Bone marrow (tissue), 2 donors: ENCODE measurements at places on chromosomes 13 and 19.

- no peak for DNase-seq
Measured at GRCh38 chr19:8257052-8257443, 47.9 kb downstream of the CERS4 start.

GRCh38 chr19:6224308-6224675, 55.5 kb downstream of the MLLT1 start:
- DNase-seq, result no peak

- no peak for DNase-seq
Measured at GRCh38 chr19:29781386-29782259, 30.2 kb upstream of the CCNE1 start.

GRCh38 chr13:25394402-25395060, 22.8 kb downstream of the ATP8A2 start:
- no peak for DNase-seq

DNA sequence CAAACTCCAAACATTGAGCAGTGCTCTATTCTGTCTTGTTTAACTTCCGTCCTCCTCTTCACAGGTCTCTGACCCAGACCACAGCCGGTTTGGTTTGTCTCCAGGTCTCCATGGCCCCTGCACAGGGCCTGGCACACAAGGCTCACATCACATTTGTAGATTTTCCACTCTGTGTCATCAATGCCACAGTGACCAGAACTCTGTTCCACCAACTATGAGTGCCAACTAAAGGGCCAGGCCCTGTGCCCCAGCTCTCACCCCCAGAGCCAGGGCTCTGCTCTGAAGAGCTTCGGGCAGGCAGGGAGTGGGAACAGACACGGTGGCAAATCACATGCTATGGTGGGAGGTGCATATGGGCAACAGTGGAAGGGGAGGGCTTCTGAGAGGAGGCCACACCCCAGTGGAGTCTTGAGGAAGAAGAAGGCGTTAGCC, 16.0 kb downstream of the SMG9 start:
- no peak for DNase-seq

GRCh38 chr19:8161135-8161646, 11.8 kb upstream of the FBN3 start:
- no peak for DNase-seq

DNA sequence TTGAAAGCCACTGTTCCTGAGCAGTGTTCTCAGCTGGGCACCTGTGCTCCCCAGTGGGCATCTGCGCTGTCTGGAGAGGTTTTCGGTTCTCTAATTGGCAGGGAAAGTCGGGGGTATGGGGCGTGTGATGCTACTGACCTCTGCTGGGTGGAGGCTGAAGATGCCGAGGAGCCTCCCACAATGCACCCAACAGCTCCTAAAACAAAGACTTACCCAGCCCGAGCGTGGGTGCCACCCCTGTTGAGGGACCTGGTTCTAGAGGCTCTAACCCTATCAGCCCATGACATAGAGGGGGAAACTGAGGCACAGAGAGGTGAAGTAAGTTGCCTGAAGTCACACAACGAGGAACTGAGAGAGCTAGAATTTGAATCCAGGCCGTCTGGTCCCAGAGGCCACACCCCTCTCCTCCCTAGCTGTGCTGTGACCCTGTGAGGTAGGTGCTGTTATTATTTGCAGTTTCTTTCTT, 2.3 kb downstream of the SPACA4 start:
- DNase-seq, result peak; percentile 49

- no peak for DNase-seq
Measured at GRCh38 chr13:47188802-47189201, 291.9 kb upstream of the HTR2A start.

DNA sequence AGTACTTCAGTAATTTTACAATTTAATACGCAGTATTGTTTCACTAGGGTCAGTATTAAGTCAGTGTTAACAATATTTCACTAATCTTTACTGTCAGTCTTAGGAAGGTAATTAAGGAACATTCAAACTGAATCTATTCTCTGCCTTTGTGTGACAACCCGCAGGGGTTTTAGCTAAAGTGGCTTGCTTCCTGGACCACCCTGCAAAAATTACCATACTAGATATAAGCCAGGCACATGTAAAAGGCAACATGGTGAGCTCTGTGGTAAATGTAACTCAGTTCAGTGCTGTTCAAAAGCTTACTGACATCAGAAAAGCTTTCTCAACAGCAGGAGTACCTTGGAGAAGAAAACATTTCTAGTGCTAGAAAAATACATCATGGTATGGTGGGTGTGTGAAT, 116.7 kb downstream of the FREM2 start:
- no peak for DNase-seq

- DNase-seq, result no peak
Measured at GRCh38 chr13:79405501-79405830, 589 bp downstream of the RBM26 start.

- no peak for DNase-seq
Measured at GRCh38 chr13:96481482-96481881, 391.6 kb downstream of the HS6ST3 start.

DNA sequence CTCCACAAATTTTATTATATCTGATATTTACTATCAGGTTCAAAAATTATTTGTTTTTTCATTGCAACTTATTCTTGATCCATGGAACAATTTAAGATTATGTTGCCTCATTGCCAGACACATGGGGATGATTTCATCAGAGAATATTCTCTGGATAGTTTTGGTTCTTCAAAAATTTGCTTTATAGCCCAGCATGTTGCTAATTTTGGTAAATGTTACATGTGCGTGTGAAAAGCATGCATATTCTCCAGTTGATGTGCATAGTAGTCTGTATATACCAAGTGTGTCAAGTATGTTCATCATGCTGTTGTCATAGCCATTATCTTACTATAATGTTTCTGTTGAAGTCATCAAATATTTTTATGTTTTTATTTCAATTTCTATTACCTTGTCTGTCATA, 122.3 kb downstream of the RFC3 start:
- no peak for DNase-seq

DNA sequence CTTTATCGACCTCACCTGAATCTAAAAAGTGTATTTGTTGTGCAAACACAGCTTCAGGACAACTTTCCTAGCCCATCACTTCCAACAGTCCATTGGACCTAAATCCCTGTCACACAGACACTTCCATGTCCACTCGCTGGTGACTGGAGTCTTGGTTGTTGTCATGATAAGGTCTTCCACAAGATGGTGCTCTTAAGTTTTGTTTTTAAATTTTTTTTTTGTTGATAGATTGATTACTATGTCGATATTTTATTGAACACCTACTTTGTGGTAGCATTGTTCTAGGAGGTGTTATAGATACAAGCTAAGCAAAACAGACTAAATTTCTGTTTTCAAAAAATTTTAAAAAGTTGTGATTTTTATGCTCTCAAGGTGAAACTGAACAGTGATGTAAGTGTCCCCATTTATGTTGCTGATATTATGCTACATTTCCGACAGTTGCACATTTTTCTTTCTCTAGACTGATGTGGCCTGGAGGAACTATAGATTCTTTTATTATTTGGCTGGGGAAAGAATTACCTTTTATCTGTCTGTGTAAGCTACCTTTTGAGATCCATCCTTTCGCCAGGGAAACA, 8.1 kb upstream of the ERICH6B start:
- DNase-seq, result no peak

- DNase-seq, result no peak
Measured at GRCh38 chr19:29118389-29118788, 94.6 kb downstream of the UQCRFS1 start.

DNA sequence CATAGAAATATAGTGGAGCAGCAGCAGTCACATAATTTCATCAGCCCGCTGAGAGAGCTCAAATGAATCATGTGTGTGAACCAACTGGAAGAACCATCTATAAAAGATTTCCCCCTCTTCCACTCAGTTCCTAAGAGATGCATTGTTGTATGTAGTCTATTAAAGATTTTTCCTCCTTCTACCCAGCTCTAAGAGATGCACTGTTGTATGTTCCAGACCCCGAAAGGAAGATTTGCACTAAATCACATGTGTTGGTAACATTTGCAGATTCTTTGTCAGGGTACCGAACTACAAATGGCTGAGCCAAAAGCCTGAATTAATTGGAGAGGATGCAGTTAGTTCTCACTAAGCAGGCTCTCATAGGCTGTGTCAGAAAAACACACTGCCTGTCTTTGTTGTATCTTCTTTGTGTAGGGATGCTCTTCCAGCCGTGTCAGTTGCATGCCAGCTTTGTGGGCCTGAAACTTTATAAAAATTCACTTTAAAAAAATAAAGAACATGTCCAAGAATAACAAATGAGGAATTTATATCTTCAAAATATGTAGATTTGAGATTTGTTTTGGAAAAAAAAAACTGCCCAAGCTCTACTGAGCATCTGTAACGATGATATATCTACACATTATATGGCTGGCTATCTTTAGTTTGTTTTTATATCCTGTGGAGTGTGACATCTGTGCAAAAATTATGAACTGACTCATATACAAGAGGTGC, 223.1 kb downstream of the MZT1 start:
- DNase-seq, result no peak

GRCh38 chr13:44354884-44355283, 18.7 kb upstream of the SERP2 start:
- DNase-seq, result no peak

DNA sequence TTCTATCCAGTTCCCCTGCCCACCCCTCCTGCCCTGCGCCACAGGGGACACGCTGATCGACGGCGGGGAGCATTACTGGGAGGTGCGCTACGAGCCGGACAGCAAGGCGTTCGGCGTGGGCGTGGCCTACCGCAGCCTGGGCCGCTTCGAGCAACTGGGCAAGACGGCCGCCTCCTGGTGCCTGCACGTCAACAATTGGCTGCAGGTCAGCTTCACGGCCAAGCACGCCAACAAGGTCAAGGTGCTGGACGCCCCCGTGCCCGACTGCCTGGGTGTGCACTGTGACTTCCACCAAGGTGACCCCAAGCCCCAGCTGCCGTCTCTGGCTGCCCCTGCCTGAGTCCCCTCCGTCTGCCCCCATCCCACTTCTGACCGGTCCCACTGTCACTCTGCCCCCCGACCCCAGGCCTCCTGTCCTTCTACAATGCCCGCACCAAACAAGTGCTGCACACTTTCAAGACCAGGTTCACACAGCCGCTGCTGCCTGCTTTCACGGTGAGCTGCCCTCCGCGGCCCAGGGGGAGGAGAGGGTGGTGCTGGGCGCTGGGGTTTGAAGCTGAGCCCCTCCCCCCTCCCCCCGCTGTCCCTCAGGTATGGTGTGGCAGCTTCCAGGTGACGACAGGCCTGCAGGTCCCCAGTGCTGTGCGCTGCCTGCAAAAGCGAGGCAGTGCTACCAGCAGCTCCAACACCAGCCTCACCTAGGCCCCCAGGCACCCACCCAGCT, 15.5 kb downstream of the STAP2 start:
- no peak for DNase-seq

- DNase-seq, result no peak
Measured at GRCh38 chr13:44397766-44398223, 24.2 kb downstream of the SERP2 start.

DNA sequence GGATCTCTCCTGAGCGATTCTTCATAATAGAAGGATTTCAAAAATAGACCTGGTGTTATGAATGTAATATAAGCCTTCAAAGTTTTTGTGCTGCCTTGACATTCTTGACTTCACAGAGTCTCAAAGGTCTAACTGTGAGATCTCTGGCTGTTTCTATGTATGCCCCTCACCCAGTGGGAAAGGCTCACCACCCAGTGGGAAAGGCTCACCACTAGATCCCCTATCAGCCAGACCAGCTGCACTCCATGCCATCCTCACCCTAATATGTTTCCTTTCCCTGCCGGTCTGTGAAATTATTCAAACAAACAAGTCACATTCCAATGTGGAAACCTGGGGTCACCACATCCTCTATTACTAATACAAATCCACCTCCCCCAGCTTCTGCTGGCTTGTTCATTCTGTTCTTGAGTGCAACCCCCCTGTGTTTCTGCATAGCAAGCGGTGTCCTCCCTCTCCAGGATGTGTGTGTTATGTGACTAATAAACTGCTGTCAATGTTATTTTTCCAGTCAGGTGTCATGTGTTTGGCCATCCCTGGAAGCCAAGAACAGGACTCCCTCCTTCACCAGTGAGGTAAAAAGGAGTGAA, 13.8 kb upstream of the SLITRK1 start:
- DNase-seq, result no peak

DNA sequence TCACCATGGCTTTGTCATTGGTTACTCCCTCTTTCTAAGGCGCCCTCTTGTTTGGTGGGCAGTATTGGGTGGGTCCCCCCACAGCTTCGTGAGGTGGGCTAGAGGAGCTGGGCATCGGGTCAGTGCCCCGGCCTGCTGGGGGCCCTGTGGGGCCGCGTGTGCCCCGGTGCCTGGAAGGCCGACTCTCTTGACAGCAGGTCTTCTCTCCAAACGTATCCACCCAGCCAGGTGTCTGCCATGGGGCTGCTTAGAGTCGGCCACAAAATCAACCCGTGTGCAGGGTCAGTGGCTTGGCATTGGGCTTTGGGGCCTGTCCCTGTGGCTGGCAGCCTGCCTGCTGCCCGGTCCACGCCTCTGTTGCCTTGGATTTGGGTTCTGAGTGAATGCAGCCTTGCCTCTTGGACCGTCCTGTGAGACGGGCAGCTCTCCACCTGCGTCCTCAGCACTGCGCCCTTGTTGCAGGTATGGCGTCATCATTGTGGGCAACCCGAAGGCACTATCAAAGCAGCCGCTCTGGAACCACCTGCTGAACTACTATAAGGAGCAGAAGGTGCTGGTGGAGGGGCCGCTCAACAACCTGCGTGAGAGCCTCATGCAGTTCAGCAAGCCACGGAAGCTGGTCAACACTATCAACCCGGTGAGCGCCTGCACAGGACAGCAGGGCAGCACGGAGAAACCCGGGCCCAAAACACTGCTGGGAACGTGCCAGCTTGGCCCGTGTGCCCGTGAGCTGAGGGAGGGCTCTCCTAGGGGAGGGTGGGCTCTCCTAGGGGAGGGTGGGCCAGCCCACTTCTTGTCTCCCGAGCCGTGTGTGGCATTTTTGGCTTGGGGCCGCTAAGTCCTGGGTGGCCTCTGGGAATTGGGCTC, 31.4 kb downstream of the UPF1 start:
- no peak for DNase-seq

DNA sequence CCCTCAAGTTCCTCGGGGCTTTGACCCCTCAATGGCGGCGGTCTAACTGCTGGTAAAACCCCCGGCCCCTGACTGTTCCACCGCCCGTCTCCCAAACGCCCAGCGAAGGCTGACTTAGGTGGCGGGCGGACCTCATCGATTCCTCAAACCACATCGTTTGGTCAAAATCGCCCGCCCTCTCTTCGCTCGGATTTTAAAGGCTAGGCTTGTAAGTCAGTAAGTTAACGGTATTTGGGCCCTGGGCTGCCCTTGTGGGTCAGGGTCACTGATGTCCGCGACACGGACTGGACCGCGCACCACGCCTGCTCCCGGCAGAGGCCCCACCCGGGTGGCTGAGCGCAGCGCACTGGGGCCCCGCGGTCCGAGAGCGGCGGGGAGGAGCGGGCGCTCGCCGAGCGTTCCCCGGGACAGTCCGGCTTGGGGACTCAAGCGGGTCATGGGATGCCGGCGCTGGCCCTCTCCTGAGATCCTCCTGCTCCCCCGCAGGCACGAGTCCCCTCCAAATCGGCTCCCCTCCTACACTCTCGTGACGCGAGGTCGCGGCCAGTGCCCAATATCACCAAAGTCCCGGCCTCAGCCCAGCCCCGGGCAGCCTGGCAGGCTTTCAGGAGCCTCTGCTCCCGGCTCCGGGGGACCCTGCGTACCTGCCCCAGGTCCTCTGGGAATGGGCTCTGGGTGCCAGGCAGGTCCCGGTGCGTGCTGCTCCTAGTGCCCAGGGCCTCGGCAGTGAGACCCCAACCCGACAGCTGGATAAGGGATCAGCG, 1.0 kb downstream of the FLT1 start:
- DNase-seq, result no peak
